Activated CD4-positive, alpha-beta memory T cell treated with anti-CD3 and anti-CD28 coated beads for 36 hours (primary cell): ENCODE measurements at places on chromosomes 5 and 9.

GRCh38 chr9:83219154-83219923 lies 156.4 kb upstream of the RASEF start:
- DNase-seq: no peak

DNA sequence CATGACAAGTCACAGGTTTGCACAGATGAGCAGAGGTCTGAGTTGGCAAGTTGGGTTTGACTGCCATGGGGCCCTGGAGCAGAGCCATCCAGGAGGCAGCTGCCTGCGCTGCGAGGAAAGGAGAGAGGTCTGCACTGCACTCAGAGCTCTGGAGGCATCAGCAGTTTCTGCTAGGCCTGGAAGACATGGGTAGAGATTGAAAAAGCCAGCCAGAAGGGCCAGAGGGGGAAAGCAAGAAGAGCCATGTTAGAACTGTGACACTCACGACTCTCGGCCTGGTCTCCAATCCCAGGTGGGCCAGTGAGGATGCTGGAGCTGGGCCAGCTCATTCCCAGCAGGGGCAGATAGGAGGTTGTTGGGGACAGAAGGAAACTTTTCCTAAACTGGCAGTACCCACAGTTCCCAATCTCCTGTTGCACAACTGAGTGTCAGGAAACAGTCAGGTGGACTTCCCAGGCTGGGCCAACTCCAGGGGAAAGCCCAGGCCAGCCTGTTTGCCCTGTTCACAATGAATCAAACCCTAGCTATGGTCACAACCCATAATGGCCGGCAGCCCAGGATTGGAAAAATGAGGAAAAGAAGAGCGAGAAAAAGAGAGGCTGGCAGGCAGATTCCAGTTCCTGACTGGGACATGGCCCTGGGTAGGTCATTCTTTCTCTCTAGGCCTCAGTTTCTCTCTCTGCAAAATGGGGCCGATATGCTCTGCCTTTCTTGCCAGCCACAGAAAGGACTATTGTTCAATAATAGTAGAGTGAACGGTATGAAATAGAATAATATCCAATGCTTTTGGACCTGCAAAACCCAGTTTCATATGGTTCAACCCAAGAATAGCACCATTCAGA lies 7.8 kb upstream of the ORM1 start:
- DNase-seq: peak; percentile 7

DNA sequence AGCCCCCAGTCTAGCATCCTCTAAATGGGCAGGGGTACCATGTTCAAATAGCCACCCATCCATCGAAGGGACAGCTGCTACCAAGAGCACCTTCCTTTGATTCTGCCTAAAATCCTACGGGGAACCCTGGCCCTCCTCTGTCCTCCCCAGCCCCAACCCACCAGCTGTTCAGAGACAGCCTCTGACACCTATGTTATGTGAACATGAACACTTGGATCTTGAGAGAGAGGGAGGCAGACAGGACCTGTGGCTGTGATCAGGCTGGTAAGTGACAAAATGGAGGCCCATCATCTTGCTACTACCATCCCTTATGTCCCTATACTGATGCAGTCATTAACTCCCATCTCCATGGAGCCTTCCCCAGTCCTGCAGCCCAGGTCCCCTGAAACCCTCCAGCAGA lies 8.2 kb downstream of the SLC23A1 start:
- no peak for DNase-seq

GRCh38 chr9:100397529-100398266 lies 29.2 kb upstream of the MSANTD3 start:
- no peak for DNase-seq

DNA sequence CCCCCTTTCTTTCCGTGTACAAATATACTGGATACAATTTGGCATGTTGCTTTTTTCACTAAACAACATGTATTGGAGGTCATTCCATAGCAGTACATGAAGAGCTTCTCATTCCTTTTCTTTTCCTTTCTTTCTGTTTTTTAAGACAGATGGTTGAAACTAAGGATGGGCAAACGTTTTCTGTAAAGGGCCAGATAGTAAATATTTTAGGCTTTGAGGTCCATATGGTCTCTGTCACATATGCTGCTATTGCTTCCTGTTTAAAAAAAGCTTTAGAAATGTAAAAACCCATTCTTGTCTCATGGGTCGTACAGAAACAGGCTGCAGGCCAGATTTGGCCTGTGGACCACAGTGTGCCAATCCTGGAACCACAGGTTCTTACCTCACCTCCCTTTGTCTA lies 160.1 kb downstream of the ACER2 start:
- DNase-seq: no peak
